ENCODE measurements at places on chromosomes 16 and 17.

DNA sequence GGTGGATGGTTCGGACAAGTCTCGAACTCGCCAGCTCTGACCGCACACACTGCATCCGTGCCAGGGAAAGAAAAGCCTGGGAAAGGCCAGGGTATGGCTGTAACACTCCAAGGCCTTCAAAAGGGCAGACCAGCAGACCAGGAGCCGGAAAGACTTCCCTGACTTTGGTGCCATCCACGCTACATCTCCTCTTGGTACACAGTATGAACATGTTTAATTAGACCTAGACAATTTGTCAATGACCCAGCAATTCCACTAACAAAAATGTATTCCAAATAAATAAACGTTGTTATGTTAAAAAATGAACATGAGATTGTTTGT, 637 bp upstream of the HDAC5 start:
- no peak for DNase-seq

DNA sequence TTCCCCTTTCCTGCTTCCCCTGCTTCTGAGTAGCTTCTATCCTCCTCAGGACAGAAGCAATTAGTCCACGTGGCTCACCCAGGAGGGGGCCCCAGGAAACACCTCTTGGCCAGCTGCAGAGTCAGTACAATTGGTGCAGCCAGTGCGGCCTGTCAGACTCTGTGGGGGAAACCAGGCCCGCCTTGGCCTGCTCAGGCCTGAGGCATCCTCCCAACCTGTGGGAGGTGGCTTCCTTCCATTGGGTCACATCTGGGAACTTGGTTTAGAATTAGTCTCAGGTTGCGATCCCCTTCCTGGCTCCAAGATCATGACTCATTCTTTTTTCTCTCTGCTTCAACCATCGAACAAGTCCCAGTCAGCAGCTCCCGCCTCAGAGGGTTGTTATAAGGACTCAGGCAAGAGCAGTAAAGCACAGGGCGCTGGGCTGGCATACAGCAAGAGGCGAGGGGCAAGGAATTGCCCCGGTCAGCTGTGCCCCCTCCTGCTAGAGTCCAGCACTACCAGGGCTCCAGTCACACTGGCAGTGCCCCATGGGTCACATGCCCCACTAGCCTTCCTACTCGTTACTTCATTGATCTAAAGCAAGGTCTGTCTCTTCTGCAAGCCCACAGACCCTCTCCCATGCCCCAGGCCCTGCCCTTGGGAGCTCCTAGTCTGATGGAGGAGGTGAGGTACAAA, 8.1 kb upstream of the EPX start:
- DNase-seq, result no peak

DNA sequence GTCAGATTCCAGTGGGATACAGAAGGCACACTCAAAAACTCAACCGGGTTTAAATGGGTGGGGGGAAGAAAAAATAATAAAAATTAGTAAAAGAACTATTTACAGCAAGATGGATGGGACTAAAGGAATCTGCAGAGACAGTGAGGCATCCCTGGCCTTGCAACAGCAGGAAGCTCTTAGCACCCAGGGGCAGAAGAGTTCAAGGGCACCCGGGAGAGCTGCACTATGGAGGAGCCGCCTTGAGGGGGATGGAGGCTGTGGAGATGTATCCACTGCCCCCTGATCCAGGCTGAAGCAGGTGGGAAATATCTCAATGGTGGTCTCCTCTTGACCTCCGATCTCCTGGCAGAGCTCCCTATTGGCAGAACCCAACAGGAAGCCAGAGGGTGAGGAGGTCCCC, 69.4 kb upstream of the NFAT5 start:
- DNase-seq, result no peak

GRCh38 chr17:83198366-83199341, 119.2 kb downstream of the METRNL start:
- no peak for DNase-seq

- no peak for DNase-seq
Observed at GRCh38 chr17:71110326-71110725, 941.0 kb downstream of the KCNJ2 start.

DNA sequence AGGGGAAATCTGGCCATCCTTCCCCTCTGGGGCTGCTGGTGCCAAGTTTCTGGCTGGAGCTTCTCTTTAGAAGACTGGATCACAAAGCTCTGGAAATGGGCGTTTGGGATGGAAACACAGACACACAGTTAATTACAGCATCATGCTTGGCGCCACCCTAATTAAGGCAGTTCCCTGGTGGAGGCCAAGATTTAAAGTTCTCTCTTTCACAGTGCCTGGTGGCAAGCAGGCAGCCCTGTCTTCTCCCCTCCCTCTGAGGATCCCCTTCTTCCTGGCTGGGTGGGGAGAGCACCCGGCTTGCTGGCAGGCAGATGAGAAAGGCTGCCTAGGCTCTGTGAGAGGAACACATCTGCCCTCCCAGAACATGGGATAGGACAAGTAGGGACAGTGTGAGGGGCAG, 59.0 kb upstream of the NKD1 start:
- no peak for DNase-seq

DNA sequence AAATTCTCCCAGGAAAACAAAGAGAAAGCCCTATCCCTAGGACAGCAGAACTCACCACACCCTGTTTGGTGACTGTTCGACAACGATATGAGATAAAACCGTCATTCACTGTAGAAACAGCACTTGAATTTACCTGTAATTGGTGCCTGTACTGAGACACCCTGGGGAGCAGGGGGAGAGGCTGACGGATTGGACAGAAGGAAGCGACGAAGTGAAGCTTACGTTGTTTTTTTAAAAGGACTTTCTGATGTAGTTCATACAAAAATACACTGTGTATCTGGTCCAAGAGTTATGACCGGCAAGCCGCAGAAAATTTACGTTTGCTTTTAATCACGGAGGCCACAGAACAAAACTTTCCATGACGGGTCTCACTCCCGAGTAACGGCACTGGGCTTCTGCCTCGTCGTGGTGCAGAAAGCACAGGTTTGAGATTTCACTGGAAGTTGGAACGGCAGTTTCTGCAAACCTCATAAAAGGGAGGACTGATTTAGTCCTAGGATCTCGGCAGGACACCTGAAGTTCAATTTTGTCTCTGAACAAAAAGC, 9.7 kb downstream of the NXN start:
- peak; percentile 14 for DNase-seq

- DNase-seq, result no peak
Observed at GRCh38 chr17:35183332-35183731, 10.9 kb downstream of the SLC35G3 start.

- DNase-seq, result no peak
Observed at GRCh38 chr16:61413021-61413420, 623.2 kb downstream of the CDH8 start.

GRCh38 chr17:17729620-17730249, 48.5 kb downstream of the RAI1 start:
- DNase-seq, result peak; percentile 52

DNA sequence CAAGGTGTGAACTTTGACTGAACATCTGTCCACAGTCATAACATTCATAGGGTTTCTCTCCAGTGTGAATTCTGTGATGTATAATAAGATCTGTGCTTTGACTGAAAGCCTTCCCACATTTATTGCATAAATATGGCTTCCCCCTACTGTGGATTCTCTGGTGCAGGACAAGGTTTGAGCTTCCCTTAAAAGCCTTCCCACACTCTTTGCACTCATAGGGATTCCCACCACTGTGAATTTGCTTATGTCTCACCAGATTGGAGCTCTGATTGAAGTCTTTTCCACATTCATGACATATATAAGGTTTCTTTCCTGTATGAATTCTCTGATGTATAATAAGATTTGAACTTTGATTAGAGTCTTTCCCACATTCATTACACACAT, 8.3 kb downstream of the ZNF594 start:
- no peak for DNase-seq

DNA sequence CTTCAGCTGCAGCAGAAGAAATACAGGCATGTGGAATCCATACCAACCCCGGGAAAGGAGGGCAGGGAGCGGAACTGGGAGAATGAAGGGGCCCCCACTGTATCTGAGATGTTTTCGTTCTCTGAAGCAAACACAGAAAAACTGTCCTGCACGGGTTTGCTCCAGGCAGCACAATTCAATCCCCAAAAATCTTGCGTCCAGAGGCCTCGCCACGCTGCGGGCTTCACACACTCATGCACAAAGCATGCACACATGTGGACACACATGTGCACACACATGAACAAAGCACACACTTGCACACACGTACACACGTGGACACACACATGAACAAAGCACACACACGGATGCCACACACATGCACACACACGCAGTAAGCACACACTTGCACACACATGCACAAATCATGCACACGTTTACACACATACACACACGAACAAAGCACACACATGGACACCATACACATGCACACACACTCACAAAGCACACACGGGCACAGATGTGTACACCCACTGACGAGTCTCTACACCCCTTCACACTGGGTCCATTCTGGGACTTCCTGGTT, 27.3 kb downstream of the COX4I1 start:
- no peak for DNase-seq

- DNase-seq, result no peak
Observed at GRCh38 chr17:39244016-39244599, 18.4 kb upstream of the STAC2 start.

DNA sequence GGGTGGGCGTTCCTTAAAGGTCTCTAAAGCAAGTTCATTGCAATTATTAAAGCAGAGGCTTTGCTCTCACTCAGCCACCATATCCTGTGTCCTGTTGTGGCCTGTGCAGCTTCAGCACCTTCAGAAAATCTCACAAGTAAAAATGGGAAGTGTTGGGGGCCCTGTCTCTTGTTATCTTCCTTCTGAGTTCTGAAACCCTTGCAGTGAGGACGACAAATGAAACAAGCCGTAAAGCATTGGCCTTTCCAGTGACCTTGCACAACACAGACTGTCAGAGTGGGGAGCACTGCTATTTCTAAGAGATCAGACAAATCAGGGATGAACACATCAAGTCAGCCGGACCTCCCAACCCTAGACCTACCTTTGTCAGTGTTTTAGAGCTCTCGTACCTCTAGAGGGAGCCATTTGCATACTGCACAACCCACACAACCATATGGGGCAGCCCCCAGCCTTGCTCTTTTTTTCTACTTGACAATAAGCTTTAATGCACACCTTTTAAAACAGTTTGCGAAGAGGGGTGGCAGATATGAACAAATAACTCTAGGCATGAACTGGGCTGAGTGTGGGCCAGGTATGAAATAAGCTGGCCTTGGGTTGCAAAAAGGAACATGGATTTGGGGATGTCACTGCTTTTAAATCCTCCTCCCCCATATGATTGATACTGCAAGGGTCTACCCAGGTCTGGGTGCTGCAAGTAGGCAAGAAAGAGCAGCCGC, 89.8 kb downstream of the KATNIP start:
- DNase-seq, result no peak

- no peak for DNase-seq
Observed at GRCh38 chr17:45656527-45657181, 127.5 kb upstream of the CRHR1 start.

DNA sequence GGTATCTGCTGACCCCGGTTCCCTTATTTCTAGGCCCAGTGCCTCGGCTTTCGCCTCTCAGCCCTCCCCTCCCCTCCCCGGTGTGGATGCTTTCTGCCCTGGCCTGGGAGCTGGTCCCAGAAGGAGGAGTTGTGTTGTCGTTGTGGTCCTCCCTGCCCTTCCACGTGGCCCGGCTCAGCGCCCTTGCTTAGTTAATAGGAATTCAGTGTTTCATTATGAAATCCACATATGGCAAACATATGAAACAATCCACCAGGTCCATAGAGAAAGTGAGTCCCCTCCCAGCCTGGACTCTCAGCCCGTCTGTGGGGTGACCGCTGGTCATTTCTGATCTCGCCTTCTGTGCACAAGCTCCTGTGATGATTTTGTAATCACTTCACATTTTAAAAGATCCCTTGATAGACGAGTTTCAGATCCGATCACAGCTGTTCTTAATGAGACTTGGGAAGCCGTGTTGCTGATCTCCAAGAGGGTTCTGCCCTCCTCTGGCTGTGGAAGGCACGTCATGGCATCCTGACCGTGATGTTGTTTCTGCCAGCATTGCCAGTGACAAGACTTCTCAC, 112.1 kb downstream of the BANP start:
- DNase-seq, result no peak

DNA sequence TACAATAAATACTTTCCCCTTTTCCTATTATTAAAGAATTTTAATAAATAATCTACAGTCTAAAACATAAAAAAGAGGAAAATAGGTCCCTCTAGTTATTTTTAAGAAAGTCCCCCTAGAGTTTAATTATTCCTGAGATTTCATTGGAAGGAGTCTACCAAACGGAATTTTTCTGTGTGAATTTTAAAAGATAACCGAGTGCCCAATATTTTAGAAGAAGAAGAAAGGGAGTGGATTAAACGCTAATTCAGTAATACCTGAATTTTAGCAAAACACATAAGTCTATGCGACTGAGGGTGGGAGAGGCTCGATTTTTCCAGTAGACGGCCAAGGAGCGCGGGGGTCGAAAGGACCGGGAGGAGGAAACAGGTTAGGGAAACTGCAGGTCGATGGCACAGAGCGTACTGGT, 2.2 kb downstream of the HOXB2 start:
- DNase-seq, result no peak

DNA sequence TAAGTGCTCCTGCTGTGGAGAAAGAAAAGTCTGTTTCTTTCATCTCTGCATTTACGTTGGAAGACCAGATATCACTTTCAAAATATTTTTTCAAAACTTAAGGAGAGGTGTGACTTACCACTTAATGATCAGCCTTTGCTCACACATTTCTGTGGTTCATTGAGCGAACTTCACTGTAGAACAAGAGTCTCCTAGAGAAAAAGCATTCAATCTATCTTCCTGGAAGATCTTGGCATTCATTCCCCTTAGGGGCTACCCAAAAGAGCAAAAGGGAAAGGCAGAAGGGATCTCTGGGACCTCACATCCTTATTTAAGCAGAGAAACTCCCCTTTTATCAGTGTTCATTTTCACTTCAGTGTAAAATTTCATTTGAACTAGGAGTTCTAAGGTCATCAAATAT, 61.2 kb downstream of the HS3ST3A1 start:
- DNase-seq, result no peak

GRCh38 chr16:2007081-2007836, 2.4 kb downstream of the ZNF598 start:
- no peak for DNase-seq

DNA sequence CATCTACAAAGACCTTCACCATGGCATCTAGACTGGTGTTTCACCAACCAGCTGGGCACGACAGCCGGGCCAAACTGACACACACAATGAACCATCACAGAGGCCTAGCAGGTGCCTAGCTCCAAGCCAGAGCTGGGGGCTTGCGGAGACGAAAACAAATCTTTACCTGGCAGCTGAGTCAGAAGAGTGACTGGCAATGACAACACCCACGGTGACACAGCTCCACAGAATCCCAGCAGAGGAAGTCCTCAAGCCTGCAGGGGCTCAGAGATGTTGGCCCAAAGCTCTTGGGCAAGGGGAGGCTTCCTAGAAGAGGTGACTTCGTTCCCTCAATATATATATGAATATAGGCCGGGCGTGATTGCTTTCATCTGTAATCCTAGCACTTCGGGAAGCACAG, 5.1 kb downstream of the MMP25 start:
- no peak for DNase-seq

DNA sequence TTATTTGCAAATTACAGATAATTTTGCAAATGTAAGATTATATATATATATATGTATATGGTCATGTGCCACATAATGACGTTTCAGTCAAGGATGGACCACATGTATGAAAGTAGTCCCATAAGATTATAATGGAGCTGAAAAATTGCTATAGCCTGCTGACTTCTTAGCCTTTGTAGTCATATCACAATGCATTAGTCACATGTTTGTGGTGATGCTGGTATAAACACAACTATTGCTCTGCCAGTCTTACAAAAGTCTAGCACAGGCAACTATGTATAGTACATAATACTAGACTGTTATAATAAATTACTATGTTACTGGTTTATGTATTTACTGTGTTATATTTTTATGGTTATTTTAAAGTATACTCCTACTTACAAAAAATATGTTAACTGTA, 444.3 kb downstream of the KCNJ2 start:
- DNase-seq, result no peak
